Coronary artery (tissue), 2 donors: ENCODE measurements at places on chromosomes 2 and 18.

DNA sequence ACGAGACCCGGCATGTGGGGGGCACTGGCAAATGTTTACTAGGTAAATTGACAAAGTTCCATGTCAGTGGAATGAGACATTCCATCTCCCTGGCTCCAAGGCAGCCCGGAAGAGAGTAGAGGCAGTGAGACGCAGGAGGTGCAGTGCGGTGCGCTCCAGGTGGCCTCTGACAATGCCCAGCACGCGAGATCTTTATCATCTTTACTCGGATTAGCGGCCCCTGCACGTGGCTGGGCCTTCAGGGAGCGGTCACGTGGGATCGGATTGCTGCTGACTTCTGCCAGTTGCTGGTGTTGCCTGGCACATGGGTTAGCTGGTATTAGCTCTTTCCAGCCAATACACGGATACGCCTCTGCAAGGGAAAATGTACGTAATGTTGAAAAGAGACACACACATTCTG, 151.2 kb upstream of the ALKAL2 start:
- DNase-seq = no peak

DNA sequence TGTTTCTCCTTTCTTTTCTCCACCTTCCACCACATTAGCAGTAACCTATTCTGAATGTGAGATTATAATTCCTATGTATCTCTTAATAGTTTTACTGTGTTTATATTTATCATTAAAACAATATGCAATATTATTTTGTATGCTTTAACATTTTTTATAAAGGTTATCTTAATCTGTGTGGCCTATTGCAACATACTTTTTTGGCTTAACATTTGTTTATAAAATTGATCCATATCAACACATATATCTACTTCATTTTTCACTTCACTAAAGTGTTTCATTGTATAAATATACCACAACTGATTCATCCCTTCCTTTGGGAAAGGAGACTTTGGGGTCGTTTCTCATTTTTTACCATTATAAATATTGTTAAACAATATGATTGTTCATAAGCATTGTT, 48.6 kb downstream of the ATP9B start:
- no peak for DNase-seq

DNA sequence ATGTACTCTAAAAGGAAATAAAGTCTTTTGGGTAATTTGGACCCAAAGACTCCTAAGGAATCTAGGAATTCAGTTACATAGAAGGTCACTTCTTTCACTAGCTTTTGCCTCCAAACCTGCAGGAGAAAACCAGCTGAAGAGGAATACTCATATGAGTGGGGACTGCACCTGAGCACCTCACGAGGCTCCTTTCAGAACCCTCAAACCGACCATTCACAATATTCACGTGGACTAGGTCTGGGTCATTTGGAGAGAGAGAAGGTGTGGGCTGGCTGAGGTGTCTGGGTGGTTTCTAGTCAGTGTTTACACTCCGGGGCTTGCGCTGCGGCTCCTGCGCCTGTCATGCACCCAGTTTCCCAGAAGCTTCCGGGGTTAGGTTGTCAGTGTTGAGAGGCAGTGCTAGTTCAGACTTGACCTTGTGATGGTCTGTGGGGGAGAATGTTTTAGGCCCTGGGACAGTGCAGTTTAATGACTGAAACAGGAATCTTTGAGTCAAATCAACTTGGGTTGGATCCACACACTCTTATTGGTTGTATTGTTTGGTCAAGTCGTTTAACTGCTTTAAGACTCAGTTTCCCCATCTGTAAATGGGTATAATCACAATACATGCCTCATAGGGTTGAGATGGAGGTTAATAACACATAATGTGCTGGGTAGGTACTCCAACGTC, 78.4 kb downstream of the LIMS1 start:
- DNase-seq = no peak

DNA sequence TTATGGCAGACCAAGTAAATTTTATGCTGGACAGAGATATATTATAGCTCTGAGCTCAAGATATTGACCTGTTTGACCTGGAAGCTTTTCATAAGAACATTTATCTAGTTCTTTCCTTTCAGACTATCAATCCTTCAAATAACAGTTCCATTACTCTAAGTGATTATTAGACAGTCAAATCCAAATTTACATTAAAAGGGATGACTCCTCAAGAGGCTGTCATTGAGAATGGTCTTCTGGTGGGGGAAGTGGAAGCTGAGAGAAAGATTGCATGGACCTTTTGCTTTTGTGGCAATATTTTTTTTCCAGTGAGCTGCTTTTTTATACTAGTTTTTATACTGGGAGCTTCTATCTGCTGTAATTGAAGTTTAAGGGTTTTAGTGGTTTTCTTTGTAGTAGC, 14.9 kb upstream of the SERPINB12 start:
- DNase-seq = no peak
